ENCODE measurements at places on chromosomes 4 and X.

GRCh38 chr4:181798536-181798935 is 444.7 kb upstream of the TENM3 start:
- no peak for DNase-seq

DNA sequence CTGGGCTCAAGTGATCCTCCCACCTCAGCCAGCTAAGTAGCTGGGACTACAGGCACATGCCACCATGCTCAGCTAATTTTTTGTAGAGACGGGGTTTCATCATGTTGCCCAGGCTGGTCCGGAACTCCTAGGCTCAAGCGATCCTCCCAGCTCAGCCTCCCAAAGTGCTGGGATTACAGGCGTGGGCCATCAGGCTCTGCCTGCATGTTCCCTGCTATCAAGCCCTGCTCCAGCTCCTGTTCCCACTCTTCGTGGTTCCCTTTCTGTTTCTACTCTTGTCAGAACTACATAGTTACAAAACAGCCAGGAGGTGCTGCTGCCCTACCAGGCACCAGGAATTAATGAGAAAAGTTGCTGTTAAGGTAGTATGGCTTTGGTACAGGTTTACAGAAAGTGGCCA is 8.7 kb downstream of the TIMP1 start:
- no peak for DNase-seq

DNA sequence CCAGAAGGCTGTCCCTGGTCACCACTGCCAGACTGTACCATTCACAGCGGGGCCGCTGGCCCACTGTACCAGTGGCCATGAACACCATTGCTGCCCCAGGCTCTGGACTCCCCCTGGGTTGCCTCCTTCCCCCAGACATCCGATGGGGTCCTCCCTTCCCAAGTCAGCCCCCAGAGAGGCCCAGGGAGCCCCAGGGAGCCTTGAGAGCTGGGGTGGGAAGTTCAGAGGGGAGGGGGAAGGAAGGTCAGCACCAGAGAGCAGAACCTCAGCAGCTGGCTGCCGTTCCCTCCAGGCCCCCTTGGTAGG is 441 bp upstream of the ARHGAP4 start:
- no peak for DNase-seq

- DNase-seq, result no peak
These were observed 155.7 kb downstream of the CDS1 start for GRCh38 chr4:84738622-84739021.

GRCh38 chrX:45344594-45344993 is 143.9 kb upstream of the DIPK2B start:
- no peak for DNase-seq

- no peak for DNase-seq
These were observed 6.4 kb downstream of the NR3C2 start for GRCh38 chr4:148435654-148436406.

GRCh38 chrX:118569676-118570075 is 74.1 kb downstream of the DOCK11 start:
- DNase-seq, result no peak

- no peak for DNase-seq
These were observed 113.1 kb downstream of the RAB28 start for GRCh38 chr4:13371048-13371447.

DNA sequence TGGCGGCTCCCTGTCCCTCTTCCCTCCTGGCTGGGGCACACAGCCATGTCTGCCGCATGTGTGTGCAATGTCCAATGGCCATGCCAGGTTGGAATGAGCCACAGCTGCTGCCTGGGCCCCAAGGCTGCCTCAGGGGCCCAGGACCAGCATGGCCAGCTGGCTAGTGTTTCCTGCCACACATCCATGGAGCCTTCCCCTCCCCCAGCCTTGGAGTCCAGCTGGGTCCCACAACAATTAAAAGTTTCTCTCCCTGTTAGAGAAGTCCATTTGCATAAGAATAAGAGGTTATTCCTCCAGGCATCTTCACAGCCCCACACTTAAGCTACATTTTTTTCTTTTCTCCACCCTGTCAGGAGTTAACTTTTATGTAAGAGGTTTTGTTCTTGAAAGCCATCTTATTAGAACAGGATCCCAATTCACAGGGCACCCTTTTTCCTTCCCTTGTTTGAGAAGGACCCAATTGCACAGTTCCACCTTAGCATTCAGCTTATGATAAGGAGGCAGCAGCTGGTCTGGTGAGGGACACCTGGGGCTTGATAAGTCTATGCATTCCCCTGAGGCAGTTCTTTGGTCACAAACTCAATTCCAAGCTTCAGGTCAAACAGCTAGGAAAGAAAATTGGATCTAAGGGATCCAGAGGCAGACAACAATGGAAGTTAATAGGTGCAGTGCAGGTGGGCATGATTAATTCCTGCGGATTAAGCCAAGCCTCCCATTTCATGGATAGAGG is 963.3 kb upstream of the GRIA3 start:
- DNase-seq, result no peak

GRCh38 chr4:142929526-142929925 is 83.4 kb upstream of the INPP4B start:
- DNase-seq, result no peak

DNA sequence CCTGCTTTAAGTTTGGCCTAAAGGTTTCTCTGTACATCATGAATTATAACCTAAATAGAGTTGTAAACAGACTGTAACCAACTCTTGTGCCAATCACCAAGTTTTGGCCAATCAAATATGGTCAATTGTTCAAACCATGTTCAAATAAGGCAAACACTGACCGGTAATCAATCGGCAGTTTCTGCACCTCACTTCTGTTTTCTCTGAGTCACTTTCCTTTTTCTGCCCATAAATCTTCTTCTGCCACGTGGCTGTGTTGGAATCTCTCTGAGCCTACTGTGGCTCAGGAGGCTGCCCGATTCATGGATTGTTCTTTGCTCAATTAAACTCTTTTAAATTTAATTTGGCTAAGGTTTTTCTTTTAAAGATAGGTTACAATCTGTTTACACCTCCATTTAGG is 16.5 kb upstream of the ENPP6 start:
- no peak for DNase-seq

GRCh38 chr4:65865489-65865888 is 195.2 kb upstream of the EPHA5 start:
- DNase-seq, result no peak

GRCh38 chr4:158775091-158775651 is 6.3 kb downstream of the FNIP2 start:
- no peak for DNase-seq

GRCh38 chrX:15834827-15835595 is 19.6 kb downstream of the AP1S2 start:
- DNase-seq, result no peak
